ENCODE measurements at places on chromosomes 6 and 20.

DNA sequence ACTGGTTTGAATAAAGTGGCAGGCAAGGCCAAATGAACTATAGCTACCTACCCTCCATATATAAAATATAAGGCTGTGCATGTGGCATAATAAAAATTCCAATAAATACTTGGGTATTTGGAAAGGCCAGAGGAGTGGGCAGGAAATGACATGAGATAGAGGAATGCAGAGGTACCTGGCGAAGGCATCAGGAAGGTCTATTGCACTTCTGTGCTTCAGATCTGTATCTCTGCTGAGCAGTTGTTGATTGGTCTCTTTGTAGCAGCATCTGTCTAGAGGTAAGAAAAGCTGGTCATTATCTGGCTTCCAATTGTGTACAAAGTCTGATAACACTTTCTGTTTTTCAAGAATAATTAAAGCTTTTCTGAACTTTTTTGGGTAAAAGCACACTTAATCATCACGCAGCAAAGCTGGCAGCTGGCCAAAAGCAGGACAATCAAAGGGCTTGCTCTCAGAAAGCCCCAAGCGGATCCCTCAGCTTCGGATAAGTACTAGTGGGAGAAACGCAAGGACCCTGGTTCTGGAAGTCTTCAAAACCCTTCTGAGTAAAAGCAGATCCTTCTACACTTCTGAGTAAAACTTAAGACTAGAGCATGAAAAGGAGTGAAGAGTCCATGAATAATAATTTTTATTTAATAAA is 120.1 kb upstream of the TCF21 start:
- no peaks in the 10 kb centered on the region for H3K27me3 ChIP-seq
- H3K4me1 ChIP-seq: no peaks in the 10 kb centered on the region
- H3K4me3 ChIP-seq: no peak overlapping the region
- H3K36me3 ChIP-seq: no peaks in the 10 kb centered on the region
- no peak for DNase-seq

- DNase-seq: no peak
- H3K27ac ChIP-seq: no peak overlapping the region
- H3K4me1 ChIP-seq: peaks cover 3% of the 10 kb centered on the region
- no peaks in the 10 kb centered on the region for H3K36me3 ChIP-seq
These were observed 40.4 kb upstream of the MCUR1 start for GRCh38 chr6:13854716-13855250.

- peaks cover 12% of the 10 kb centered on the region for H3K4me1 ChIP-seq
- no peak overlapping the region for H3K4me3 ChIP-seq
- H3K27ac ChIP-seq: no peak overlapping the region
These were observed 28.9 kb downstream of the ASIP start for GRCh38 chr20:34269996-34270627.

DNA sequence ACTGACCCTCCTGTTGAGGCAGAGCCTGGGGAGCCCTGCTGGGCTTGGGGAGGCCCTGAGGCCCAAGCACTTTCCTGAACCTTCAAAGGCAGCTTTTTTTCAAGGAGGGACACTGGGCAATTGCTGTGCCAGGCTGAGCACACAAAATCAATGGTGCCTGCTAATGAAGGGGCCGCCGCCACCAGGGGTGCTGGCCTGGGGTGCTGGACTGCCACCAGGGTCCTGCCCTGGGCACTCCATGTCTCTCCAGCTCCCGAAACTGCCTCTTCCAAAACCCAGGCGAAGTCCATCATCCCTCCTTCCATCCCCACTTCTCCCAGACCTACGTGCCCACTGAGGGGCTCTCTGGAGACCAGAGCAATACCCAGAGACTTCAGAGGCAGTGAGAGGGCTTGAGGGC is 145.6 kb downstream of the GRM4 start:
- H3K36me3 ChIP-seq: no peaks in the 10 kb centered on the region
- H3K4me3 ChIP-seq: no peak overlapping the region
- no peaks in the 10 kb centered on the region for H3K4me1 ChIP-seq
- H3K27me3 ChIP-seq: no peaks in the 10 kb centered on the region
- H3K27ac ChIP-seq: no peak overlapping the region
- DNase-seq: no peak

DNA sequence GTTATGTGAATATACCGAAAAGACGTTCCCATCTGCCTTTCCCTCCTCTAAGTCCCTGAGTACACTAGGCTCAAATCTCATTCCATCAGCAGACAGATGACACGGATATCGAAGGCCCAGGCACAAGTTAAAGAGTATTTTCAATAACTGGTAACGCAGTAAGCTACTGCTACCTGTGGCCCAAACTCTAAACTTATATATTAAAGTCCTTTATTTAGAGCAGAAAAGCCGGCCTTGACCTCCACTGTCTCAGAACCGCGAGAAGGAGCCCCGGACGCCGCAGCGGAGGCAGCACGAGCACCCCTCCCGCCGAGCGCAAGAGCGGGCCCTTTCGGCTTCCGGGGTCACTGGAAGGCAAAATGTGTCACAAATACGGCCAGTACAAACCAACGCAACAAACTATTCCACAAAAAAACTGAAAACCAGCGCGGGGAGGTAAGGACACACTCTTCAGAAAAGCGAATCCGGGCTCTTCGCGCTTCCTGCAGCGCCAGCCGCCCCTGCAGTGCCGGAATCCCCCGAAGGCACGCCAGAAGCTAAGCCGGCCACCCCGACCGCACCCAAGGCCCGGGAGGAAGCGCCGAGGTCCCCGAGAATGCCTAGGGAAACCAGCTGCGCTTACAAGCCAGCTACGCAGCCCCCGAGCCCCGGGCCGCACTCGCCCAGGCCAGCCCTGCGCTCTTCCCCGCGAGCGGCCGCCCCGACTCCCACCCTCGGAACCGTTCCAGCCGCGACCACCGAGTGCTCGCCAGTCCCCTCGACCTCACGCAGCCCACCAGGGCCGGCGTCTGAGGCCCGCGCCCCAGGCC is 681 bp downstream of the DIDO1 start:
- no peaks in the 10 kb centered on the region for H3K36me3 ChIP-seq
- DNase-seq: no peak
- H3K4me3 ChIP-seq: peak overlapping the region; percentile 88
- peaks cover 51% of the 10 kb centered on the region for H3K4me1 ChIP-seq
- H3K27ac ChIP-seq: peak overlapping the region; percentile 94

GRCh38 chr20:45104786-45105185 is 3.9 kb upstream of the KCNS1 start:
- H3K27me3 ChIP-seq: peaks cover 21% of the 10 kb centered on the region
- H3K4me1 ChIP-seq: peaks cover 8% of the 10 kb centered on the region
- H3K27ac ChIP-seq: no peak overlapping the region
- H3K36me3 ChIP-seq: no peaks in the 10 kb centered on the region
- H3K4me3 ChIP-seq: no peak overlapping the region

GRCh38 chr6:107676042-107676441 is 148.1 kb downstream of the SCML4 start:
- H3K27ac ChIP-seq: no peak overlapping the region
- peaks cover 13% of the 10 kb centered on the region for H3K27me3 ChIP-seq

- no peak overlapping the region for H3K4me3 ChIP-seq
- no peaks in the 10 kb centered on the region for H3K36me3 ChIP-seq
- H3K27me3 ChIP-seq: peaks cover 8% of the 10 kb centered on the region
These were observed 2.2 kb upstream of the GINM1 start for GRCh38 chr6:149563928-149564325.

DNA sequence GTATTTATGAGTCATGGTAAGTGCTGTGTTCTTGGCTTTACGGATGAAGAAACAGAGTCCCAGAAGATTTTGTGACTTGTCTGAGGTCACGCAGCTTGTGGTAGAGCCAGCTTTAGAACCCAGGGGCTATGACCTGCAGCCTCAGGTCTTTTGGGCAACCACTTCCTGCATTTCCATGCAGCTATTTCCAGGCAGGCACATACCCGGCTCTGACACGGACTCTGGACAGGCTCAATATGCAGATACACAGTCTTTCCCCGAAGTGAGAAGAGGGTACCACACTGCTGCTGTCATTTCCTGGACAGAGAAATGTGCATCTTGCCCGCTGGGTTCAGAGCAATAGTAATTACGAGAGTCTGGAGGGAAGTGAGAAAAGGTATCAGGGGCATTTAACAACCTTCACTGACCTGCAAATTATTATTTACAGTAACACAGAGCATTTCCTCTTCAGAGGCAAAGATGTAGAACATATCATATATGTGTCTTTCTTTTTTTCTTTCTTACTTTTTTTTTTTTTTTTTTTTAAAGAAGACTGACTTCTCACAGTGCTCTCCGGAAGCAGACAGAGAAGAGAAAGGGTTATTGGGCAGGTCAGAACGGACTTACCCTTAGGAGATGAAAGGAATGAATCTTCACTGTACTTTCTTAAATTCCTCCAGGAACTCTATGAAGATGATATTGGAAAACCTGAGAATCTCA is 185.1 kb downstream of the CLIC5 start:
- H3K4me3 ChIP-seq: no peak overlapping the region
- no peaks in the 10 kb centered on the region for H3K27me3 ChIP-seq
- no peaks in the 10 kb centered on the region for H3K4me1 ChIP-seq
- no peaks in the 10 kb centered on the region for H3K36me3 ChIP-seq

DNA sequence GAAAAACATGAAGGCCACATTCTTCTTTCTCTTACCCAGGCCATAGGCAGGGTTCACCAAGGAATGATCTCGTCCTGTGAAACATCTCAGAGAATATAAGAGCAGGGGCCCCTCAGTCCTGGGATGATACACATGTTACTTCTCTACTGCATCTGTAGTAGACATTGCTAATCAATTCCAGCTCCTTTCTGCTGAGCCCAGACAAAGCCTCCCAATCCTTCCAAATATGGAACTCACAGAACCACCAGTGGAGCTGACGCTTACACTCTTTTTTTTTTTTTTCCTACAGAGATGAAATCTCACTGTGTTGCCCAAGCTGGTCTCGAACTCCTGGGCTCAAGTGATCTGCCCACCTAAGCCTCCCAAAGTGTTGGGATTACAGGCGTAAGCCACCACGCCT is 9.1 kb downstream of the SNTA1 start:
- H3K27ac ChIP-seq: no peak overlapping the region
- no peaks in the 10 kb centered on the region for H3K27me3 ChIP-seq
- no peak overlapping the region for H3K4me3 ChIP-seq
- DNase-seq: no peak
- H3K36me3 ChIP-seq: no peaks in the 10 kb centered on the region

GRCh38 chr6:162856885-162857284 is 129.1 kb downstream of the PACRG start:
- DNase-seq: no peak
- no peak overlapping the region for H3K27ac ChIP-seq
- H3K27me3 ChIP-seq: no peaks in the 10 kb centered on the region
- H3K4me1 ChIP-seq: no peaks in the 10 kb centered on the region
- no peak overlapping the region for H3K4me3 ChIP-seq

DNA sequence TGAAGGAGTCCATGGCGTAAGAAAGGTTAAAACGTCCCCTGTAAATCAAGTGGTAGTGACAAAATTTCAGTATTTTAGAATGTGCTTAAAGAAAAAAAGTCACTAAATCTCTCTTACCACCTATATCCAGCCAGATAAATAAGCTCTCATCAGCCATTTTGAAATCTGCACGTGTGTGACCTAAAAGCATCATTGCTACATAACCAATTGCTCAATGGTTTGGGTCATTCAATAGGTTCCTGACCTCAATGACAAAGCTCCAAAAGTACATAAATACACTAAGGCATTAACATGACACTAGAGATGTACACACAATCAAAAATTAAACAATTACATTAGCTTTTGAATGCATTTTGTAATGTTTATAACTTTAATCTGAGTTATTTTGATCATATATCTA is 272.4 kb downstream of the GMDS start:
- no peak overlapping the region for H3K27ac ChIP-seq
- no peaks in the 10 kb centered on the region for H3K27me3 ChIP-seq
- DNase-seq: peak; percentile 67

GRCh38 chr6:14751645-14752175 is 494.2 kb upstream of the JARID2 start:
- H3K36me3 ChIP-seq: no peaks in the 10 kb centered on the region
- peaks cover 14% of the 10 kb centered on the region for H3K4me1 ChIP-seq
- no peak for DNase-seq
- no peak overlapping the region for H3K27ac ChIP-seq
- no peaks in the 10 kb centered on the region for H3K27me3 ChIP-seq
- H3K4me3 ChIP-seq: no peak overlapping the region

DNA sequence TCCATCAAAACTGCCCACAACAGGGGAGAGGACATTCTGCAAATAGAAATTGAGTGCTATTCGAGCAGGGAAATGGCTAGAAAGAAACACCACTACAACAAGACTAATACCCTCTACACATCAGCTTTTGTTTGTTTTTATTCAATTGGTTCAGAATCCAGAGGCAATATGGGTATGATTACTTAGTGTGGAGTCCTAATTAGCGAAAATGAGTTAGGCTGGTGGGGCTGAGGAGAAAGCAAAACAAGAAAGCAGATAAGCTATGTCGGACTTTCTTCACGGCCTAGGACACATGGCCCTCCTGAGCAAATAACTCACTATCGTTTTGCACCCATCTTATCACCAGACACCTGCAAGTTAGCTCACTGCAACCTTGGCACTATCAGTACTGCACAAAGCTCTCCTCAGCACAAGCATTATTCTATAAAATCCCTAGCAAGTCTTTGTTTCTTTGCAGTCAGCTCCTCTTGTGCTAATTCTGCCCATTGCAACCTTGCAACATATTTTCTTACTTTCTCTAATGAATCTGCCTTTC is 31.3 kb upstream of the SH3BGRL2 start:
- DNase-seq: no peak
- H3K36me3 ChIP-seq: no peaks in the 10 kb centered on the region
- H3K27ac ChIP-seq: no peak overlapping the region
- H3K4me1 ChIP-seq: no peaks in the 10 kb centered on the region

- no peaks in the 10 kb centered on the region for H3K27me3 ChIP-seq
- no peak overlapping the region for H3K4me3 ChIP-seq
- H3K4me1 ChIP-seq: no peaks in the 10 kb centered on the region
- peaks cover 77% of the 10 kb centered on the region for H3K36me3 ChIP-seq
- no peak for DNase-seq
These were observed 88.1 kb downstream of the MAP3K4 start for GRCh38 chr6:161079566-161080262.

DNA sequence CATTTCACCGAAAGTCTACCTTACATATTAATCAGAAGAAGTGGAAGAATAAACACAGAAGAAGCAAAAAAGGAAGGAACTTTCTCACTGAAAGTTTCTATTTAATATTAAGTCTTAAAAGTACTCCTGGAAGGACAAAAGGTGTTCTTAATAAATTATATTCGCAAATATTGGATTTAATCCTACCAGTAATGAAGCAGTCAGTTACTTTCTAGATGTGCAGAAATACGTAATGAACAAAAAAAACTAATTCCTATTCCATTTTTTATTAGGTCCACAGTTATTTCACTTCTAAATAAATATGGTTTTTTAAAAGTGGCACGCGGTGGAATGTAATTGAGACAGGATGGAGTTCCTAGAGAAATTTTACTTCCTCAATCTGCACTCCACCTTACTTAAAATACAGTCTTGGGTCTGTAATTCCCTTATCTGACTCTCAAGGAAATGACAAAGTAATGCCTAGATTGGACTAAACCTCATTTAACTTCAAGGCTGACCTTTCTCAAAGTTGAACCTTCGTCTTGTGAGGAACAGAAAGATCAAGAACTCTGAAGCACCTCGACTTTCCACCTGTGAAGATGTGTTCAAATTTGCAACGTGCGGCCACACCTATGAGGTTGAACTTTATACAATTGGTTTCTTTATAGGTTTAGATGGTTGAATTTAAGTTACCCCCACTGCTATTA is 1.1 kb upstream of the TRAM2 start:
- H3K27me3 ChIP-seq: no peaks in the 10 kb centered on the region
- H3K36me3 ChIP-seq: no peaks in the 10 kb centered on the region
- H3K4me3 ChIP-seq: peak overlapping the region; percentile 78
- H3K4me1 ChIP-seq: peaks cover 49% of the 10 kb centered on the region
- peak overlapping the region; percentile 62 for H3K27ac ChIP-seq

Measured in CD14-positive monocyte (primary cell).